ENCODE measurements at places on chromosomes 5 and 9. TPM values are rescaled to one million over a fixed set of nuclear protein-coding genes. Genes with fewer than 3 reads are reported as not detected.
A peak's percentile ranks its signal among the peaks of the same experiment; 100 is the strongest.

- H3K27ac ChIP-seq: no peak overlapping the region
- H3K4me3 ChIP-seq: no peak overlapping the region
- no peaks in the 10 kb centered on the region for H3K27me3 ChIP-seq
- DNase-seq: no peak
- H3K36me3 ChIP-seq: no peaks in the 10 kb centered on the region
Measured at GRCh38 chr5:115941051-115941675, 21.1 kb upstream of the LVRN start.

- no peaks in the 10 kb centered on the region for H3K36me3 ChIP-seq
- no peaks in the 10 kb centered on the region for H3K27me3 ChIP-seq
- peak; percentile 93 for DNase-seq
Measured at GRCh38 chr9:26261503-26262330, 583.5 kb upstream of the TUSC1 start.

- H3K27ac ChIP-seq: no peak overlapping the region
- no peak overlapping the region for H3K4me3 ChIP-seq
- no peaks in the 10 kb centered on the region for H3K27me3 ChIP-seq
- DNase-seq: no peak
- H3K4me1 ChIP-seq: no peaks in the 10 kb centered on the region
Measured at GRCh38 chr5:3958389-3958788, 362.8 kb downstream of the IRX1 start.

DNA sequence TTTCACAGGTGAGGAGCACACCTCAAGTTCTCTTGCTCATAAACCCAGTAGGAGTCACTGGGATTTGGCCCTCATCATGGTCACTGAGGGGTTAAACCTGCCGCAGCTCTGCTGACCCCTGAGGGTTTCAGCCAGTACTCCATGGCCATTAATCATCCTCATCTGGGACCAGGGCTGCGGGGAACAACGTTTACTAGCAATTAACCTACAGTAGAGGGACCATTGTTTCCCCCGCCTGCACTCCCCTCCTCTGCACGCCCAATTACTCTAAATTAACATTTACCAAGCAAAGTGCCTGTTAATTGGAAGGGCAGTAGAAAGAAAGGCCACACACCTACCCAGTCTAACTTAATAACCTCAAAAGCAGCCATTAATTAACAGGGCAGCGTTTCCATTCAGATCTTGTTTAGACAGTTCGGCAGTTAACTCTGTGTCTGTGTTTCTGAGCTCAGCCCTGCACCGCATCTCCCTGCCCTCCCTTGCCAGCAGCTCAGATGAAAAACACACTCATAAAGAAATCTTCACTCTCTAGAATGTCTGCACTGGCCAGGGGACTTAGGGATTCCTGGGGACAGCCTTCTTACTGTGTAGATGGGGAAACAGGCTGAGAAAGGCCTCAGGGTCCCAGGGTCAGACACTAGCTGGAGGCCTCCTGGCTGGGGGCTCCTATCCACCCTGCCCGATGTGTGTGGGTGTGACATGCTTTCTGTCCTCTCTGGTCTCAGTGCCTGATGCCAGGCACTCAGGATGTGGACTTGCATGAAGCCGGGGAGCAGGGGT is 51.6 kb downstream of the ALG2 start:
- H3K27me3 ChIP-seq: peaks cover 5% of the 10 kb centered on the region
- no peak overlapping the region for H3K4me3 ChIP-seq
- no peaks in the 10 kb centered on the region for H3K4me1 ChIP-seq
- H3K27ac ChIP-seq: no peak overlapping the region

- H3K4me1 ChIP-seq: no peaks in the 10 kb centered on the region
- no peak overlapping the region for H3K4me3 ChIP-seq
- DNase-seq: no peak
- H3K36me3 ChIP-seq: no peaks in the 10 kb centered on the region
- H3K27me3 ChIP-seq: no peaks in the 10 kb centered on the region
Measured at GRCh38 chr5:109168151-109168550, 241.6 kb downstream of the PJA2 start.

- no peaks in the 10 kb centered on the region for H3K4me1 ChIP-seq
- no peak overlapping the region for H3K4me3 ChIP-seq
- H3K27me3 ChIP-seq: no peaks in the 10 kb centered on the region
Measured at GRCh38 chr9:75448281-75448680, 360.0 kb downstream of the OSTF1 start.

DNA sequence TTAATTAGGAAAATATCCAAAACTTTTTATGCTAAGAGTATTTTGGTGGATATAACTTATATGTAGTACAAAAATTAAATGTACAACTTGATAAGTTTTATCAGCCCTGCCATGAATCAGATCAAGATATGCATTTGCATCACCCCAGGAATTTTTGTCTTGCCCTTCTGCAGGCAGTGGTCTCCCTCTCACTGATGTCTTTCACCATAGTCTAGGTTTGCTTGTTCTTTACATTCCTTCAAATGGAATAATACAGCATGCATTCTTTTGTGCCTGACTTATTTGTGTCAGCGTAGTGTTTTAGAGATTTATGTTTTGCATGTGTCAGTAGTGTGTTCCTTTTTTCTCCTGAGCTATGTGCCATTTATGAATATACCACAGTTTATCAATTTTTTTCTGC is 36.4 kb downstream of the RNF180 start:
- no peak overlapping the region for H3K27ac ChIP-seq
- no peaks in the 10 kb centered on the region for H3K27me3 ChIP-seq

GRCh38 chr5:96931605-96932004 is 4.3 kb upstream of the LNPEP start:
- no peaks in the 10 kb centered on the region for H3K36me3 ChIP-seq
- H3K4me1 ChIP-seq: peaks cover 16% of the 10 kb centered on the region
- no peak overlapping the region for H3K4me3 ChIP-seq
- no peak for DNase-seq
- H3K27me3 ChIP-seq: no peaks in the 10 kb centered on the region

DNA sequence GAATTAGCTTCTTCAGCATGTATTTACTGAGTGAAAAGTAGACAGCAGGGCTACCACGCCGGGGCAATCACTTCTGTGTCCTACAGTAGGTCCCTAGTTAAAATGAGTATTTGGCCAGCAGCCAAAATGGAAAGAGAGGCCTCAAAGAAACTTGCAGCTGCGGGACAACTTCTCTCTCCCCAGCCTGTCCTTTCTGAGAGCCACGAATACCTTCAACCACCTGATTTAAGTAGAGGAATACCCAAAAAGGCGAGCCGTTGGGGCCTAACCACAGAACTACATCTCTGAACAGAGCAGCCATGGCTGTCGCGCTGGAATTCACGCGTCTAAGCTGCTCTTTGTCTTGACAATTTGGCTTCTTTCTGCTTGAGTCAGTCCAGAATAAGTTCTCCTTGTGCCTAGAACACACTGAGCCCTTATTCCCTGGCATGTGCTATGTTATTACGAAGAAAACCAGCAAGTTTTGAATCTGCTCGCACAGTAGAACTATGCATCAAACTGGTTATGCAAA is 43.8 kb upstream of the GOLPH3 start:
- H3K27ac ChIP-seq: no peak overlapping the region
- H3K4me3 ChIP-seq: no peak overlapping the region

DNA sequence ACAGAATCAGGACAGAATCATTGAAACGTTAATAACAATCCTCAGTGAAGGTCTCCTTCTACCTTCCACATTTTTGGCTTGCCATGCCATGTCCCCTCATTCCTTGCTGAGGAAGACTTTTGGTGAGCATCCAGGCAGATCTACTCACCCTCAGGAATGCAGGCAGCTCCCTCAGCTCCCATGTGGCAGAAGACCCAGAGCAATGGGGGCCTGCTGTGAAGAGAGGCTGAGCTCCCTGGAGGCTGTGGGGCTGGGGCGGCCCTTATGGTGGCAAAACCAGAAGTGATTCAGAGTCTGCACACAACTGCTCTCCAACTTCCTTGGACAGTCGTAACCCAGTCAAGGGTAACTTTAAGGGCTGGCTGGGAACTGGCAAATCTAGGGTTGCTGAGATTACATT is 247.2 kb upstream of the EFNA5 start:
- H3K4me1 ChIP-seq: no peaks in the 10 kb centered on the region
- no peak for DNase-seq
- H3K27me3 ChIP-seq: no peaks in the 10 kb centered on the region
- H3K36me3 ChIP-seq: no peaks in the 10 kb centered on the region

DNA sequence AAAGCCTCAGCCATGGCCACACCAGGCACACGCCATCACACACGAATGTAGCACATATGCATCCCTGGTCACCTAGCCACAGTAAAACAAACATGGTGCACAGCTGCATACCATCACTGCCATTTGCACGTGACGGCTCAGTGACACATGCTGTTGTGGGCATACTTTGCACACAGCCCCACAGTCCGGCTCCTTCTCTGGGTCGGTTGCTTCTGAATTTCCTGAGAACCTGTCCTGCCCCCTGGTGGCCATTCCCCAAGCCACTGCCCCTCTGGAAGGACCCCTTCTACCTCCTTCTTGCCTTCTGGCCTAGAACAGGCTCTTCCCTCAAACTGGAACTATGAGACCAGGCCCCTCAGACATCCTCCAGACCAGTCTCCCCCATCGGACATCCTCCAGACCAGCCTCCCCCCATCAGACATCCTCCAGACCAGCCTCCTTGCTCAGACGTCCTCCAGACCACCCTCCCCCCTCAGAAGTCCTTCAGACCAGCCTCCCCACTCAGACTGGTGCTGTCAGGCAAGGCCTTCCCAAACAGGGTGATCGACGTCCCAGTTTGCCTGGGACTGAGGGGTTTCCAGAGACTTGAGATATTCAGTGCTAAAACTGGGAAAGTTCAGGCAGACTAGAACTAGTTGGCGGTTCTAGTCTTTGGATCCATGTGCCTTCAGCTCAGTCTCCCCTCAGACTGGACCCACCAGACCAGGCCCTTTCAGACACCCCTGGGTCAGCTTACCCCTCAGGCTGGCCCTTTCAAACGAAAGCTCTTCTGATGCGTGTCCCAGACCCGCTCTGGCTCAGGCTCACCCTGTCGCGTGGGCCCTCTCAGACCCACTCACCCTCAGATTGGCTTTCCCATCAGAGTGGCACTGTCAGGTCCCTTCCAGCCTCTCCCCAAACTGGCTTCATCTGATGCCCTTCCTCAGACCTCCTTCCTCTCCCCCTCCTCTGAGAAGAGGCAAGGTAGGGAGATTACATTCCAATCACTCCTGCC is 24.3 kb upstream of the ENHO start:
- DNase-seq: peak; percentile 66
- H3K27ac ChIP-seq: no peak overlapping the region
- H3K27me3 ChIP-seq: peaks cover 5% of the 10 kb centered on the region
- no peaks in the 10 kb centered on the region for H3K36me3 ChIP-seq
- no peak overlapping the region for H3K4me3 ChIP-seq

DNA sequence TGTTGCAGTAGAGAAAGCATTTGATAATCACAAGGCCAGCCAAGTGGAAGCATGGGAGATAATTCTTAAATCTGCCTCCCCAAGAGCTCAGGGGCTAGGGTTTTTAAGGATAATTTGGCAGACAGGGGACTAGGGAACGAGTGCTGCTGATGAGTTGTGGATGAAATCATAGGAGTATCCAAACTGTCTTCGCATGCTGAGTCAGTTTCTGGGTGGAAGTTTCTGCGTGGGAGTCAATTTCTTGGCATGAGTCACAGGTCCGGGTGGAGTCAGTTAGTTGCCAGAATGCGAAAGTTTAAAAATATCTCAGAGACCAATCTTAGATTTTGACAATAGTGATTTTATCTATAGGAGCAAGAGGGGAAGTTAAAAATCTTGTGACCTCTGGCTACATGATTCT is 112.6 kb downstream of the TMC1 start:
- H3K36me3 ChIP-seq: no peaks in the 10 kb centered on the region
- no peak overlapping the region for H3K4me3 ChIP-seq
- DNase-seq: no peak
- H3K27ac ChIP-seq: no peak overlapping the region
- H3K4me1 ChIP-seq: no peaks in the 10 kb centered on the region
- H3K27me3 ChIP-seq: no peaks in the 10 kb centered on the region

DNA sequence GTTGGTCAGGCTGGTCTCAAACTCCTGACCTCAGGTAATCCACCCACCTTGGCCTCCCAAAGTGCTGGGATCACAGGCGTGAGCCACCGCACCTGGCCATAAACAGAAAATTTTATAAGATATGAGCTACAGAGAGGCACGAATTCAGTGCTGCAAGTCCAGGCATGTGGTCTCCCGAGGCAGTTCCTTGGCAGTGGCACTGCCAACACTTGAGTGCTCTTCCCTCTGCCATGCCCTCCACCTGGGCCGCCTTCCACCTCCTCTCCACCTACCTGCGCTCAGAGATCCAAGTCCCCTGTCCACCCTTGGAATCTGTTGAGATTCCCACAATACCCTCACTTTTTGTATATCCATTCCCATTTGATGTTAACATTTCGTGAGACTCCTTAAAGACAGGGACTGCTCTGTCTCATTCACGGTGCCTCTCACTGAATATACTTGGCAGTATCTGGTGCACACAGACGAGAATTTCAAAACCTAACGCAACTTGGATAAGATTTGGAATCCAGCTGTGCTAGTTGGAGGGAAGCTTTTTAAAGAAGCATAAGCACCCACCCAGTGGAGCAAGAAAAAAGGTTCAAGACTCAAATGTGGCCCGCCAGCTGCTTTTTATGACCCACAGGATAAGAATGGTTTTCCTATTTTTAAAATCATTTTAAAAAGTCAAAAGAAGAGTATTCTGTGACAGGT is 68.3 kb downstream of the DCP2 start:
- H3K27ac ChIP-seq: no peak overlapping the region
- no peaks in the 10 kb centered on the region for H3K27me3 ChIP-seq
- H3K4me1 ChIP-seq: peaks cover 4% of the 10 kb centered on the region
- no peak for DNase-seq
- H3K36me3 ChIP-seq: no peaks in the 10 kb centered on the region

- H3K4me1 ChIP-seq: no peaks in the 10 kb centered on the region
- H3K27me3 ChIP-seq: no peaks in the 10 kb centered on the region
- no peak overlapping the region for H3K4me3 ChIP-seq
- no peak overlapping the region for H3K27ac ChIP-seq
- H3K36me3 ChIP-seq: no peaks in the 10 kb centered on the region
Measured at GRCh38 chr5:178474562-178475184, 115.5 kb downstream of the COL23A1 start.

SH2D3C gene
- 218 TPM for polyA plus RNA-seq

NXNL2 gene
- polyA plus RNA-seq: 0.14 TPM

CDH6 gene
- 0.10 TPM for polyA plus RNA-seq

SLC36A2 gene
- not detected for polyA plus RNA-seq

PRSS3 gene
- 3.7 TPM for polyA plus RNA-seq

ZFP37 gene
- 0.21 TPM for polyA plus RNA-seq

TMEM174 gene
- polyA plus RNA-seq: not detected

FST gene
- polyA plus RNA-seq: 20.8 TPM

BAAT gene
- polyA plus RNA-seq: not detected

ZNF454 gene
- polyA plus RNA-seq: 0.08 TPM

TAF11L5 gene
- polyA plus RNA-seq: not detected
